ENCODE measurements at places on chromosomes 4 and X. TPM values are rescaled to one million over a fixed set of nuclear protein-coding genes. Genes with fewer than 3 reads are reported as not detected.

Gene LDB2
- polyA plus RNA-seq = 223 TPM

Gene GPR78
- not detected for polyA plus RNA-seq

Gene LIMCH1
- polyA plus RNA-seq = 14.3 TPM

Gene OPRPN
- polyA plus RNA-seq = not detected

Gene ETFDH
- 17.3 TPM for polyA plus RNA-seq

Gene MAGEC3
- polyA plus RNA-seq = 0.08 TPM

Gene MMRN1
- polyA plus RNA-seq = 143 TPM

Gene ERAS
- polyA plus RNA-seq = 0.14 TPM

Gene RAB39B
- not detected for polyA plus RNA-seq

Gene CACNA1F
- not detected for polyA plus RNA-seq

Gene CDKL2
- 0.23 TPM for polyA plus RNA-seq

Gene PRKG2
- not detected for polyA plus RNA-seq

Gene CPXCR1
- not detected for polyA plus RNA-seq

Gene DMP1
- not detected for polyA plus RNA-seq

Gene TBC1D9
- polyA plus RNA-seq = 22.7 TPM

Gene HPSE
- 3.7 TPM for polyA plus RNA-seq

Gene ENOX2
- 5.5 TPM for polyA plus RNA-seq

Gene SH3D19
- 30.2 TPM for polyA plus RNA-seq

Gene WNK3
- polyA plus RNA-seq = 0.30 TPM

Gene GAGE12J
- not detected for polyA plus RNA-seq

Gene UGT2B15
- not detected for polyA plus RNA-seq

Gene THAP9
- 0.99 TPM for polyA plus RNA-seq

Gene IL3RA
- 35.1 TPM for polyA plus RNA-seq

Gene CT55
- not detected for polyA plus RNA-seq

Gene EDNRA
- polyA plus RNA-seq = 0.01 TPM

Gene SASH3
- polyA plus RNA-seq = not detected

Gene PRSS12
- 0.22 TPM for polyA plus RNA-seq

Gene UCP1
- not detected for polyA plus RNA-seq

Gene CT45A10
- polyA plus RNA-seq = not detected

Gene TCEAL6
- not detected for polyA plus RNA-seq
